ENCODE measurements at places on chromosomes 6 and 20.

- no peak for DNase-seq
Observed at GRCh38 chr6:40253420-40253819, 319.2 kb upstream of the MOCS1 start.

GRCh38 chr6:127120023-127120786 lies 1.7 kb downstream of the RSPO3 start:
- DNase-seq: peak; percentile 68

GRCh38 chr6:119314885-119315272 lies 34.7 kb downstream of the MAN1A1 start:
- DNase-seq: no peak

GRCh38 chr20:63417738-63418120 lies 54.7 kb downstream of the KCNQ2 start:
- DNase-seq: no peak

GRCh38 chr6:123997223-123997622 lies 193.6 kb downstream of the NKAIN2 start:
- no peak for DNase-seq

GRCh38 chr6:130252527-130253237 lies 29.9 kb upstream of the SAMD3 start:
- no peak for DNase-seq

DNA sequence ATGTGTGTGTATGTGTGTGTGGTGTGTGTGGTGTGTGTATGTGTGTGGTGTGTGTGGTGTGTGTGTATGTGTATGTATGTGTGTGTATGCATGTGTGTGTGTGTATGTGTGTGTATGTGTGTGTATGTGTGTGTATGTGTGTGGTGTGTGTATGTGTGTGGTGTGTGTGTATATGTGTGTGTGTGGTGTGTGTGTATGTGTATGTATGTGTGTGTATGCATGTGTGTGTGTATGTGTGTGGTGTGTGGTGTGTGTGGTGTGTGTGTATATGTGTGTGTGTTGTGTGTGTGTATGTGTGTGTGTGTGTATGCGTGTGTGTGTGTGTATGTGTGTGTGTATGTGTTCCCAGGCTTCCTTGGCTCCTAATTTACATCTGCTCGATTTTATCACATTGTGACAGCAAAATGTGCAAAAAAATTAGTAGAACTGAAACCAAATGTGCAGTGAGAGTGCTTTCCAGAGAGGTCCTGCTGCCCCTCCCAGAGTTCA lies 234.5 kb downstream of the BMP7 start:
- DNase-seq: no peak

DNA sequence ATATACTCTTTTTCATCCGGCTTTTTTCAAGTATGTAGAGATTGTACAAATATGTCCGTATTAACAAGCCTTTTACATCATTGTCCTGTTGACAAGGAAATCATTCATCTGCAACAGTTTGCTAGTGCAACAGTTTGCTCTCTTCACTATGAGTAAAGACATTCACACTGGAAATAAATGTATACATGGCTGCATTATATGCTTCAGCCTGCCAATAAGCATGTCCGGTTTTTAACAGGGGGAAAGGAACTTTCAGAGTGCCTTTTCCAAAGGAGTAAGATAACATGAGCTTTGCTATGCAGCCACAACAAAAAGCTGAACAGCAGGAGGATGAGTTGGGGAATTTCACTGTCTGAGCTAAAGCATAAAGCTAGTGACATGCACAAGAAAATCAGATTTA lies 99.4 kb upstream of the ADTRP start:
- no peak for DNase-seq

DNA sequence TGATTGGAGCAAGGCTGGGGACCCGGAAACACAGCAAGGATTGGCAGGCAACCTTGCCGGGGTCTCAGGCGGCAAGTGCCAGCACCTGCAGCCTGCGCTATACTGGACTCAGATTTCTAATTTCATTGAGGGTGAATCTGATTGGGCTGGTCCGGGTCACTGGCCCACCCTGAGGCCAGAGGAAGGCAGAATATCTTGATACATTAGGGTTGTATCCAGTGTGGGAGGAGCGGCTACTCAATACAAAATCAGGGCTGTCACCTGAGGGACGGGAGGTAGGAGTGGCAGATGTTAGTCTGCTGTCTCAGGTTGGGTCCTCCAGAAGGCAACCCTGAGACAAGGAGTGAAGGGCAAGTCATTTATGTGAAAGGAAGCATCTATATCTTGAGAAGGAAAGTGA lies 40.7 kb downstream of the BFSP1 start:
- no peak for DNase-seq
